LoVo (cell line): ENCODE measurements at places on chromosomes 6 and 20.
A peak's percentile ranks its signal among the peaks of the same experiment; 100 is the strongest.

DNA sequence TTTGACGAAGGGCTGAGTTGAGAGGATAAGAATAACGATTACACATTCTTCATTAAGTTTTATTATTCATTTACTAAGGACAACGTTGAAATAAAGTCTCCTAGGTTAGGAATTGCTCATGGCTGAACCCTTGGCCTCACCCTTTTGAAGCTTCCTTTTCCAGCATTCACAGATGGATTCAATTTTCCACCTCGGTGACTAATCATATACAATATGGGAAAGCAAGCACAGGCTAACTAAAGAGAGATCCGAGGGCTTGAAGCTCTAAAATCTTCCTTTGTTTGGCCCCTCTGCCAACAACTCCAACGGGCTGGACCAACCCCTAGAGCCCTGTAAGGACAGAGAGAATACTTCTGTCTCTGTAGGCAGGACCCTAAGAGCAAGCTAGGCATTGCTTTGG is 159.5 kb downstream of the SOD2 start:
- no peak for DNase-seq

- peak; percentile 76 for DNase-seq
These were observed 1.6 kb upstream of the ATXN1 start for GRCh38 chr6:16762550-16763477.

GRCh38 chr20:40948465-40949267 is 80.0 kb upstream of the TOP1 start:
- no peak for DNase-seq

- DNase-seq = no peak
These were observed 55.5 kb upstream of the SGK1 start for GRCh38 chr6:134373282-134373922.

- no peak for DNase-seq
These were observed 188.5 kb downstream of the ZNF217 start for GRCh38 chr20:53405139-53405538.

DNA sequence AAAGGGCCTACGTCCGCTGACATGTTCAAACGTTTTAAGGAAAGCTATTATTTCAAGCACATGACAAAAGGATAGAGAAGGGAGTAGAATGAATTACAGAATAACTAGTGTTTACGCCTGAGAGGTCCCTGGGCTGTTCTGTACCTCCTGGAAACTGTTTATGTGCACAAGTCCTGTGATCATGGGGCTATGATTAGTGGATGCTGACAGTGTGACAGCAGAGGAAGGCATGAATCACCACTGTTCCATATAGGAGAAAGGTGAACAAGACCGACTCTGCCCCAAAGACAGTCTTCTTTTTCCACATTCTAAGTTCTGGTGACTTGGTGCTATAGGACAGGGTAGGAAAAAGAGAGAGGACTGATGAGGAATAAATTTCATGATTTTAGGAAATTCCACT is 249.2 kb upstream of the PRDM1 start:
- DNase-seq = no peak

DNA sequence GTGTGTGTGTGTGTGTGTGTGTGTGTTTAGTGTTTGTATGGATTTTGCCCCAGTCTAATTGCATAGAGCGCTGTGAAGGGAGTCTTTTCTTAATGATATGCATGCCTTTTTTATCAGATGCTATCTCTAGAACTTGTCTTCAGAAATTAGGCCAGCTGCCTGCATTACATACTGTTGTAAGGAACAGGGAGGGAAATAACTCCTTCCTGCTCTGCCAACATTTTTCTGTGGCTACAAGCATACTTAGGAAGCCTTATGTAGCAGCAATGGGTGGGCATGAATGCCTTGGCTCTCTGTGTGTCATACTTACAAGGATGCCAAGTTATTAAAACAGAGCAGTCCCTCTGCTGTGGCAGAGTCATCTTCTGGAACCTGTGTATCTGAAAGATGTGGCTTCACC is 8.0 kb upstream of the COL21A1 start:
- DNase-seq = no peak

- DNase-seq = no peak
These were observed 118.9 kb downstream of the QKI start for GRCh38 chr6:163533443-163533842.
